ENCODE measurements at places on chromosomes 6 and 20. TPM values are rescaled to one million over a fixed set of nuclear protein-coding genes. Genes with fewer than 3 reads are reported as not detected.

- no peak overlapping the region for H3K27ac ChIP-seq
- H3K4me1 ChIP-seq, result peaks cover 12% of the 10 kb centered on the region
- H3K36me3 ChIP-seq, result no peaks in the 10 kb centered on the region
- DNase-seq, result no peak
- no peak overlapping the region for H3K4me3 ChIP-seq
- H3K27me3 ChIP-seq, result no peaks in the 10 kb centered on the region
These were observed 144.6 kb downstream of the CDKAL1 start for GRCh38 chr6:20678831-20679352.

DNA sequence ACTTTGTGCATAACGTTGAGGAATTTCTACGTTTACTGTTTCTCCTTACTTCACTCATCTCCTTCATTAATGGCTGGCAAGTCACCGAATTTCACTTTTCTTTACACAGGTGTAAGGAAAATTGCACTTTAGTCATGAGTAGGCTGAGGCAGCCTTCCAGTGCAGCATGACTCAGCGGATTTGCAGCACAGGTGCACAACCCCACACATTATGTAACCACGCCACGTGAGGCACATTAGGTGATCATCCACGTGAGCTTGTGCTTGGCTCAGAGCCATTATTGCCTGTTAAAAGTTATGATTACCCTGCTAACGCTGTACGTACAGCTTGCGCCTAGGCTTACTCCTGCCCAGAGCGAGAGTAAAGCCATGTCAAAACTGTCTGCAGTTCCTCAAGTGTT, 158.8 kb downstream of the NKAIN2 start:
- no peak overlapping the region for H3K4me3 ChIP-seq
- H3K36me3 ChIP-seq, result no peaks in the 10 kb centered on the region
- DNase-seq, result no peak
- no peaks in the 10 kb centered on the region for H3K4me1 ChIP-seq

DNA sequence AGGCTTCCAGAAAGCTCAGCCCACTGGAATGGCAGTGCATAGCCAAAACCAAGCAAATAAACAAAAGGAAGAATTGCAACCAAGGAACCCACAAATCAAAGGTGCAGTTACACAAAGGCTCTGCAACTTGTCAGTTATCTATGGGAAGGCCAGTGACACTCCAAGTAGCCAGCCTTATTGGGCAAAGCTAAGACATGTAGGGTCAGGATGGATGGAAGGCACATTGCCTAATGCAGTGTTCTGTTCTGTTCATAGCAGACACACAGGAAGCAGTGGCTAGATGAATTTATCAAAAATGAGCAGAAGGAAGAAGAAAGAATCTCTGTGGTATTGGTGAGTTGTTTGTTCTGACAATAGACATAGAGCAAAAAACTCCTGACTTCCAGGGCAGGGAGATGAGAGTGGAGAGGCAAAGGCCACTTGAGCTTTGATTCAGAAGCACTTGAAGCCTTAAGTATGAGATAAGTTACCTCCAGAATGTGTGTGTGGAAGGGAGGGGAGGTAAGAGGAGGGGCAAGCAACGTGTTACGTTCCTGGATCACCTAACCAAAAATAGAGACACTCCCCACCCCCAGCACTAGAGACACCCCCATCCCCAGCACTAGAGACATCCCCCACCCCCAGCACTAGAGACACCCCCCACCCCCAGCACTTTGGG, 57.9 kb upstream of the AKAP12 start:
- H3K27me3 ChIP-seq, result no peaks in the 10 kb centered on the region
- H3K4me1 ChIP-seq, result no peaks in the 10 kb centered on the region
- no peaks in the 10 kb centered on the region for H3K36me3 ChIP-seq
- H3K27ac ChIP-seq, result no peak overlapping the region
- no peak overlapping the region for H3K4me3 ChIP-seq
- no peak for DNase-seq

GRCh38 chr20:10758446-10758845, 84.6 kb upstream of the JAG1 start:
- no peaks in the 10 kb centered on the region for H3K27me3 ChIP-seq
- H3K36me3 ChIP-seq, result no peaks in the 10 kb centered on the region
- no peak for DNase-seq
- no peaks in the 10 kb centered on the region for H3K4me1 ChIP-seq
- H3K4me3 ChIP-seq, result no peak overlapping the region
- H3K27ac ChIP-seq, result no peak overlapping the region

VWA7 gene
- total RNA-seq, result 6.2 TPM

LSM2 gene
- total RNA-seq, result 21.9 TPM

Measured in upper lobe of left lung (tissue), 6 donors.